PC-9 (cell line): ENCODE measurements at places on chromosomes 4 and X.
A peak's percentile ranks its signal among the peaks of the same experiment; 100 is the strongest.

DNA sequence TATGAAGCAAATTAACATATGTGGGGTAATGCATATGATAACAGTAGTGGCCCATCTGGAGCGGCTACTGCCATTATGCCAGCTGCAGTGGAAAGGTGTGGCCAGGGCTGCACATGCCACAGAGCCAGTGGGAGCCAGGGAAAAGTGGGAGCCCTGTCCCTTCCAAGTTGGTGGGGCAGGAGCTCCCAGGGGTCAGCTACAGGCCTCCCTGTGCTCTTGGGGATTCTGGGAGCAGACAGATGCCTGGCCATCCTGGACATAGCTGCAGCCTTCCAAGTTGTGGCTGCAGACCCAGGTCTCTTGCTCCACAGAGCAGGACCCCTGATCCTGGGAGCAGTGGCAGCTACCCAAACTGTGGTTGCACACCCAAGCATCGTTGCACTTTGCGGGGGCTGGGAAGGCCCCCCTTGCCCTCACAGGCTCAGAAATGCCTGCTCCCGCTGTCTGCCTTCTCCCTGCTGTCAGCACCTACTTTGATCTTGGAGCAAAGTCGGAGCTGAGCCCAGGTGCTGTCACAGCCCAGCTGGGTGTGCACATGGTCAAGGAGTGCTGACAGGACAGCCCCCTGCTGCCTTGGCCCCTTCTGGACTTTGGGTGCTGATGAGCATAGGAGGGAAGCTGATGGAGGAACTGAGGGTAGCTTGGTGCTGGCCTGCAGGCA is 67.8 kb downstream of the NAA11 start:
- DNase-seq: no peak

GRCh38 chrX:17674601-17675000 is 62.7 kb upstream of the SCML1 start:
- no peak for DNase-seq

GRCh38 chr4:112266823-112267222 is 18.9 kb downstream of the TIFA start:
- no peak for DNase-seq

- no peak for DNase-seq
Observed at GRCh38 chr4:48461000-48461399, 22.1 kb upstream of the SLC10A4 start.

GRCh38 chr4:15811703-15812337 is 33.7 kb downstream of the CD38 start:
- DNase-seq: peak; percentile 20

DNA sequence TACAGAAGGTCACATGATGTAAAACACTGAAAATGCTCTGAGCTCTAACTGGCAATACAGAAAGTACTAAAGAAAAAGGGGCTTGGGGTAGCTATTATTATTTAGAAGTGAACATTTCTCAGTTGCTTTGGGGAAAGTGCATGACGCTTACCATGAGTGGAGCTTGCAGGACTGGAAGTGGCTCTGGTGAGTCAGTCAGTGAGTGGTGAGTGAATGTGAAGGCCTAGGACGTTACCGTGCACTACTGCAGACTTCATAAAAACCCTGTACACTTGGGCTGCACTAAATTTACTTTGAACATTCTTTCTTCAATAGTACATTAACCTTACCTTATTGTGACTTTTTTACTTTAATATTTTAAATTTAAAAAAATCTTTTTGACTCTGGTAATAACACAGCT is 89.3 kb upstream of the ENPP6 start:
- no peak for DNase-seq

- no peak for DNase-seq
Observed at GRCh38 chrX:10356979-10357378, 200.2 kb downstream of the CLCN4 start.

GRCh38 chr4:140134746-140135425 is 19.1 kb downstream of the MAML3 start:
- no peak for DNase-seq

DNA sequence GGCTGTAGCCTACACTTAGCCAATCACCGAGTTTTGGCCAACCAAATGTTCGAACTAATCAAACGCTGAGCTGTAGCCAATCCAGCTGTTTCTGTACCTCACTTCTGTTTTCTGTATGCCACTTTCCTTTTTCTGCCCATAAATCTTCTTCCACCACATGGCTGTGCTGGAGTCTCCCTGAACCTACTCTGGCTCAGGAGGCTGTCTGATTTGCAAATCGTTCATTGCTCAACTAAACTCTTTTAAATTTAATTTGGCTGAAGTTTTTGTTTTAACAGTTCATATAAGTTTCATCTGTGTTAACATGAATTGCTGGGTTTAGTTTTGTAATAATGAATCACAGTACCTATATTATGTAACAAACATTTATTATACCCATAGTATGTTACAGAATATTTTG is 160.7 kb upstream of the PCDH7 start:
- DNase-seq: no peak

DNA sequence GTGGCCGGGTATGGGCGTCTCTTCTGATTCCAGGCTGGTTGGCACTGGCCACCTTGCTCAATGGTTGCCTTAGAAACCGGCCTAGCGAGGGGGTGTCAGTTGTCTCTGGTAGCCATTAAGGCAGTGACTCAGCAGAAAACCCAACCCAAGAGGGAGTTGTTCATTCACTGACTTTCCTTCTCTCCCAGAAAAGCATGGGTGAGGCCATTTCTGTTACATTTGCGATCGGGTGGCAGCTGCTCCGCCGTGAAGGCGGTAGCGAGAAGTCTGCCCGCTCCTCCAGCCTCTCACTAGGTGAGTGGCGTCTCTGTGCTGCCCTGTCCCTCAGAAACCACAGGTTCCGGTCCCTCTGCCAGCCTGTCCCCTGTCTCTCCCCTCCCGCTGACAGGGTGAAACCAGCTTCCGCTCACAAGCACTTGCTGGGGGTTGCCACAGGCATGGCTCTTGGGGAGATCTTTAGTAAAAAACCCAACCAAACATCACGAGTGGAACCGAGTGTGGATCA is 17.4 kb downstream of the IRAK1 start:
- peak; percentile 76 for DNase-seq

- DNase-seq: no peak
Observed at GRCh38 chrX:123138473-123138872, 45.6 kb upstream of the GRIA3 start.

- DNase-seq: no peak
Observed at GRCh38 chr4:105541420-105541819, 11.0 kb upstream of the ARHGEF38 start.

- DNase-seq: no peak
Observed at GRCh38 chrX:368811-369562, 17.7 kb downstream of the PPP2R3B start.

- DNase-seq: peak; percentile 49
Observed at GRCh38 chr4:184383497-184384055, 90.8 kb downstream of the IRF2 start.

GRCh38 chr4:40124690-40125089 is 68.0 kb downstream of the N4BP2 start:
- DNase-seq: no peak

DNA sequence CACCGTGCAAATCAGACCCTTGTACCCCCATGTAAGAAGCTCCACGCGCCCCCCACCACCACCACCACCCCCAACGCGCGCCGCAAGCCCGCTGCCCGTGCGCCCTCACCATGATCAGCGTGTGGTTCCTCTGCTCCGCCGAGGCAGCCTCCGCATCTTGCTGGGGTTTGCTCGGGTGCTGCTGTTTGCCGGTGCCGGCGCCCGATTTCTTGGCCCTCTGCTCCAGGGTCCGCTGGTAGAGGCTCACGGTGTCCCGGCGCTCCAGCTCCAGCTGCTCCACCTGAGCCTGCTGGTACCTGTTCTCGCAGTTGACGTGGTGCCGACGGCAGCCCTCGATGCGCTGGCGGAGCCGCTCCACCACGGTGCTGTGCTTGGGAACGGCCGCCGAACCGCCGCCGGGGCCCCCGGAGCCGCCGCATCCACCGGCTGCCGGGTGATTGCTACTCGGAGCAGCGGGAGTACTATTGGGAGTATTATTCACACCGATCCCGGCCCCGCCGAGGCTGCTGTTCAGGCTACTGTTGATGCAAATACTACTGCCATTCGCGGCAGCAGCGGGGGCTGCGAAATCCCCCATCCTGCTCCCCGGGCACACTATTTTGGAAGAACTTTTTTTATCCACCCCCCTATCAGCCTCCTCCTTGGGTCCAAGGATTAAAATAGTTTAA is 1.1 kb downstream of the MAML3 start:
- DNase-seq: no peak

DNA sequence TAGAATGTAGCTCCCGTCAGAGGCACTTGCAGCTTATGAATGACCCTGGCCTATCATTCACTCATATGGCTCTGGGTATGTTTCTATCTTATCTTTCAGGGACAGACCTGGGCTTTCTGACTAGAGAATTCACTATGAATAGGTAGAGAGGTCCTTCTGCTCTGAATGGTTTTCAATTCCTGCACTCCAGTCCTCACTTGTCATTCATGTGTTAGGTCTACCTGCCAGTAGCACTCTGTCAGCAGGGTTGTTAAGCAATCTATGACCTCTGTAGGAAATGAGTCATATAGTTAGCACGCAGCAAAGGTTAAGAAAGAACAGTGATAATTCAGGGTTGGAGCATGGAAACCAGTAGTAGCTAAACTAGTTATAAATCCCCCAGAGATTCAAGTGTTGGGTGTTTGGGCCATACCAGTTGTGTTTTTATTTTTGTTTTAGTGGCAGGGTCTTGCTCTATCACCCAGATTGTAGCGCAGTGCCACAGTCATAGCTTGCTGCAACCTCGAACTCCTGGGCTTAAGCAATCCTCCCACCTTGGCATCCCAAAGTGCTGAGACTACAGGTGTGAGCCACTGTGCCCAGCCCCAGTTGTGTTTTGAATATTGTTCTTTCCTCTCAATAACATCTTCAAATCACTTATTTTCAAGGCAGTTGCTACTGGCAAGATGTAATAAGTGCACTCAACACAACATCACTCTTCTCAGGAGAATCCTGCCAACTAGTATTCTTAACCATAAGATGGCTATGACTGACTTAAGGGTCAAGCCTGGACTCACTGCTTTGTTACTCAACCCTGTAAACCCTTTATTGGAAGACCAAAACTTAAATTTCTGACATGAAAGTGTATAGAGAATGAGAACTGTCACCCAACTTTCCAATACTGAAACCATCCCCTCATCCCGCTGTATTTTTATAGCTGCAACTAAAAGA is 25.1 kb downstream of the ARL13A start:
- peak; percentile 91 for DNase-seq

DNA sequence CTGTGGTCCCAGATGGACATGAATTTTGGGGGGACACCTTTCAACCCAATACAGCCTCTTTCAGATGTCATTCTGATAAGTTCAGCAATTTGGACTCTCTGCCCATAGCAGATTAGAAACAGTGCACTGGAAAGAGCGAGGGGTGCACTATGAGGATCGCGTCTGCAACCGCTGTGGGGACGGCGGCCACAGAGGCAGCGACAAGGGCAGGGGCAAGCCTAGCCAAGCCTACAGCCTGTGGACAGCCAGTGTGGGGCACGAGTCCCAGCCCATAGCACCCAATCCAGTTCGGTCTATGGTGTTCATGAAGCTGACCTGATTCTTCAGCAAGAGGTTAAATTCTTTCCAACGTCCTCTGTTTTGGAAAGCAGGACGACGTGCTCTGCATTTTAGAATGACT is 9.7 kb upstream of the NSG1 start:
- DNase-seq: no peak

GRCh38 chr4:107258359-107258758 is 222.2 kb upstream of the DKK2 start:
- no peak for DNase-seq

DNA sequence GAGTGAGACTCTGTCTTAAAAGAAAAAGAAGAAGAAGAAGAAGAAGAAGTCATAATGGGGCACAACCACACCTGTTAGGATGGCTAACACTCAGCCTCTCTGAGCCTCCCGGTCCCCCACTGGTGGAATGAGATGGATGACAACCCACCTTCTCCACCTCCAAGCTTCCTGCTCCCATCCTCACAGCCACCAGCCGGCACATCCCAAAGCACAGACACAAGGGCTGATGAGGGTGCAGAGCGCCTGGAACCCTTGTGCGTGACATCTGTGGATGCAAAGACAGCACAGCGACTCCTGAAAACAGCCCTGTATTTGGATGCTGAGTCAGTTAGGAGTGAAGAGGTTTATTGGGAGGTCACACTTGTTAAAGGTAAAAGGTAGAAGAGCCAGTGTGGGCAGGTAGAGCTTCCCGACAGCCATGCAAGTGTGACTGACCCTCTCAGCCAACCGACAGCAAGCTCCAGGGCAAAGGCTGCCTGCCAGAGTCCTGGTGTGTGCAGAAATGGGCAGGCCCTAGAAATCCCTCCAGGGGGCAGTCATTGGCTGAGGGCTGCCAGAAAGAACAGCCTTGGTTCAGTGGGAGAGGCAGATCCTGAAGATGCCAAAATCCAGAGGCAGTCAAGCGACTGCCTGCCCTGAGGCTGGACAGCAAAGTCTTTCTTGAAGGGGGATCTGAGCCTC is 26.6 kb upstream of the MAN2B2 start:
- peak; percentile 70 for DNase-seq

DNA sequence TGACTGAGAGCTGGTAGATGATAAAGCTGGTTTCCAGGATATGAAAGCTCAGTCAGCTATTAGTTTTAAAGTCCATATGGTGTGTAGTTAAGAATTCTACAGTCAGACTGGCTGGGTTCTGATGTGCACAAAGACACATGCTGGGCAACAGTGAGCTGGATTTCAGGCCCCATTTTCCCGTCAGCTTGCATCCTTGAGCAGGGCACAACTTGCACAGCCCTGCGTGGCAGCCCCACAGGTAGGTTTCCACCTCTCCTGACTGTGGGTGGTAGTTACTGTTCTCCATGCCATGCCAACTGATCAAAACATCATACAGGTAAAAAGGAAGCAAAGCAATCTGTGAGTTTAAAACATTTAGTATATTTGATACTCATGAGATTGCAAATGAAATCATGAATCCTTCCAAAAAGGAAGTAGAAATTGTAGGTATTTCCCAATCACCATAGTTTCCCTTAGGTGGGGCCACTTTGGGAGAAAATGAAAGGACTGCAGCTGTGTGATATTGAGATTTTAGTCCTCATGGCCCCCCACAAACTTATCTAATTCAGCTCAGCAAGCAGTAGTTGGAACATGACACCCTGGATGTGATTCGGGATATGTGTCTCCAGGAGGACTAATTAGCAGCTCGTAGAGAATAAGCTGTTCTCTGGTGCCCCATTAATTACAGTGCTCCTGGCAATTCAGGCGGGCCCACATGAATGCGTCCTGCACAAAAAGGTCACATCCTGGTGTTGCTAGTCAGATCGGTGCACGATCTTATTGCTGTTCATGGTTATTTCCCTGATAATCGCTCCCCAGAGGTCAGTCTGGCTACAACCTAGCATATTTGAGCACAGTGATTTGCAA is 42.4 kb upstream of the NOCT start:
- DNase-seq: no peak

DNA sequence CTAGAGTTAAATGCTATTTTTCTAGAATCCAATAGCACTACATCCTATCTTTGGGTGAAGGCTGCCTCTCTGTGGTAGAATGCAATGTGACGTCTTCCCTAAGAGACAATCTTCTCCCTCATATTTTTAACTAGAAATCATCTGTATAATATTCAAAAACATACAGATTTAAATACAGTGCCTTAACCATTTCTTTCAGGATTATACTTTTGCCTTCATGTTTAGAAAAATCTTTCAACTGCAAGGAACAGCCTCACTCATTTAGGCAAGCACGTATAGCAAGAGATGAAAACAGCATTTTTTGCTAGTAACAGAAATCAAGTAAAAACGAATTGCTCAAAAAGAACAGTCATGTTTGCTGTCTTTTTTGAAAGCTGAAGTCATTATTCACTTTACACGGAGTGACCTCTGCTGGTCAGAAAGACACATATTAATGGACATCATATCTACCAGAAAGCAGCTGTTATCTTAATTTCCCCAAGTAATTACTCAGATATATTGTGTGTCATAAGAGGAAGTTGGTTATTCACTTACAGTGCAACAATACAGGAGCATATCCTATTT is 422.3 kb downstream of the STPG2 start:
- peak; percentile 35 for DNase-seq

GRCh38 chr4:147103403-147103946 is 157.8 kb upstream of the TTC29 start:
- DNase-seq: peak; percentile 38
